ENCODE measurements at places on chromosomes 12 and 14.

DNA sequence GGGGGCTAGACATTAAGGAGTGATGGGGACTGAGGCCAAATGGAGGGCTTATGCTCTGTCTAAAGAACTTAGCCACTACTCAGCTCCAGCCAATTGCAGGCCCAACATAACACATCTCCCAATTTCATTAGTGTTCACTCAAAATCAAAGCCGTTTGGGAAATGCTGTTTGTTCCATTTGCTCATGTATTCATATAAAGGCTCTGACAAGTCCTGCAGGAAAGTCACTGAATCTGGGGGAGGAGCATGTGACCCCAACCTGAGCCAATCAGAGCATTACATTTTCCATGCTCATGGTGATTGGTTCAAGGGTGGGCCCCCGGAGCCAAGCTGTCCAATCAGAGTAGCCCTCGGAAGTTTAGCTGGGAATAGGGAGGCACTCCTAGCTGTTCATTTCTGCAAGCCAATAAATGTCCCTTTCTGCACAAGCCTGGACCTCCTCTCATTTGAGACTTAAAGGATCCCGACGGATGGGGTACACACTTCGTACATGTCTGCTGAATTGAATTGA is 20.9 kb downstream of the SDSL start:
- no peak for DNase-seq

DNA sequence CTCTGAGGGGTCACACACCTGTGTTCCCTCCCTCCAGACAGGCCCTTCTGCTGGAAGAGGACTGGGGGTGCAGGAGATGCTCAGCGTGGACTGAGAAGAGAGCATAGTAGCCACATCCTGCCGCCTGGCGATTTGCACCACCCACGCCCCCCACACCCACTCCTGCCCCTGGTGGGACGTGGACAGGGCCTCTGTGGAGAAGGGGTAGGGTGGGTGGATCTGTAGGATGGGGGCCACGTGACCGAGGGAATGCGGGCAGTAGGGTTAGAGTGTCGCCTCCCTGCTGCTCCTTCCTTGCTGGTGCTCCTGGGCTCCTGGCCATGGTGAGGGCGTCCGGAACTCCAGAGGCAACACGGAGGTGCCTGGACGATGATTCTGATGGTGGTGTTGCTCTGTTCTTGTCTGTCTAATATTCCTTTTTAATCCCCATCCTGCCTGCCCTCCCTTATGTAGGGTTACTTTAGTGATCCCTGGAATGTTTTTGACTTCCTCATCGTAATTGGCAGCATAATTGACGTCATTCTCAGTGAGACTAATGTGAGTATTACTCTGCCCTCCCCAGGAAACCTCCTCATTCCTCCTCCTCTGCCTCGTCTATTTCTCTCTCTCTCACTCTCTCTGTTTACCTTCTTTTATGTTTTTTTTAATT is 161.5 kb upstream of the FKBP4 start:
- no peak for DNase-seq

DNA sequence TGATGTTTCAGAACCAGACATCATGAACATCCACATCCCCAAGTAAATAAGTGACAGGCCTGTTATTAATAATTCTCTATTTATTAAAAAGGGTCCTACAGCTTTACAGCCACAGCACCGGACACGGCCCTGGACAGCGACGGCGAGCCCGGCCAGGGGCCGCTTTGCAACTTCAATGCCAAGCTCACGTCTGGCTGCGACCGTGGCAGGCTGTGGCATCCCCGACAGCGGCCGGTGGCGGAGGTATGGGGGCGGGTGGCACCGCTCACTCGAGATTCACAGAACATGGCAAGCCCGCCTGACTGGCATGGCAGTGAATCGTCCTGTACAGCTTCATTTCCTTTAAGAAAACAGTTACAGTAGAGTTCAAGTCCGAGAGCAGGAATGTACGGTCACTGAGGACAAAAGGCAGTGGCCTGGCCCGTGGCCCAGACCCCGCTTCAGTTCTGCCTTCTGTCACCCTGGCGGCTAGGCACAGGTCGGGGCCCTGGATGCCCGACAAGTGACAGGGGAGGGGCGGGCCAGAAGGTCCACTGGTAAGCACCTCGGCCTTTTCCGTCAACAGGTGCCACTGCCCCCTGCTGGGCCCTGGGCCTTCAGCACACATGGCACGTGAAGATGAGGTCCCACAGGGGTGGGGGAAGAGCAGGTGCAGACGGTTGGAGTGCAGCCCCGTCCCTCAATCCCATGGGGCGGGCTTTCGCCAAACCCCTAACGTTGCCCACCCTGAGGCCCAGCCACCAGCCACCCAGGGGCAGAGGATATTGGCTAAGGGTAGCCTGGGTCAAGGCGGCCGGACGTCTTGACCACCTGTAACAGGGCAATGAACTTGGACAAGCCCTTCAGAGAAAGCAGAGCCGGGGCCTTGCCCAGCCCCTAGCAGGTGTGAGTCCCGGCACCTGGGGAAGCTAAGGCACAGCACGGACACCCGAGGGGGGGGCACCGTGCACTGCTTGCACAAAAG is 30.3 kb downstream of the HIP1R start:
- no peak for DNase-seq

DNA sequence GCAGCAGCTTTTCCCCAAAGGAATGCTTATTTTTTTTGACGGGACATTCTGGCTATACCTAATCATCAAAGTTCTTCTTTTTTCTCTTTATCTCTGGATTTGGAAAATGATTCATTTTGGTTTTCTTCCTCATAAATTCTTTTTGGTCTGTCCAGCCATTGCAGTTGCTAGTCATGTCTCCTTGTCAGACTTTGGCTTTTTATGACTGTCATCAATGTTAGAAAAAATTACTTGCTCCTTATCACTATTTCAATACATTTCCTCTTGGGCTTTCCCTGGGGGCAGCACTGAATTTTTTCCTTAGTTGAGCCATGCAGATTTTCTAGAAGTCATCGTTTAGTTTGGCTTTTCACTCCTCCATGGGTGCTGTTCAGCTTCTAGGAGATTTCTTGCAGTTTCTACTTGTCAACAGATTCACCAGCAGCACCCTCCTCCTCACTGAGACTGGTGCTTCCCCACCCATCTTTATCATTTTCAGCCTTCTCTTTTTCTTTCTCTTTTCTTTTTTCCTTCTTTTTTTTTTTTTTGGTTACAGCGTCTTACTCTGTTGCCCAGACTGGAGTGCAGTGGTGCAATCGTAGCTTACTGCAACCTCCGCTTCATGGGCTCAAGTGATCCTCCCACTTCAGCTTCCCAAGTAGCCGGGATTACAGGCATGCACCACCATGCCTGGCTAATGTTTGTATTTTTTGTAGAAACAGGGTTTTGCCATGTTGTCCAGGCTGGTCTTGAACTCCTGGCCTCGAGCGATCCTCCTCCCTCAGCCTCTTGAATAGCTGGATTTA is 5.2 kb downstream of the ADIPOR2 start:
- peak; percentile 25 for DNase-seq

- DNase-seq, result no peak
Measured at GRCh38 chr12:105470601-105471000, 140.1 kb downstream of the C12orf75 start.

DNA sequence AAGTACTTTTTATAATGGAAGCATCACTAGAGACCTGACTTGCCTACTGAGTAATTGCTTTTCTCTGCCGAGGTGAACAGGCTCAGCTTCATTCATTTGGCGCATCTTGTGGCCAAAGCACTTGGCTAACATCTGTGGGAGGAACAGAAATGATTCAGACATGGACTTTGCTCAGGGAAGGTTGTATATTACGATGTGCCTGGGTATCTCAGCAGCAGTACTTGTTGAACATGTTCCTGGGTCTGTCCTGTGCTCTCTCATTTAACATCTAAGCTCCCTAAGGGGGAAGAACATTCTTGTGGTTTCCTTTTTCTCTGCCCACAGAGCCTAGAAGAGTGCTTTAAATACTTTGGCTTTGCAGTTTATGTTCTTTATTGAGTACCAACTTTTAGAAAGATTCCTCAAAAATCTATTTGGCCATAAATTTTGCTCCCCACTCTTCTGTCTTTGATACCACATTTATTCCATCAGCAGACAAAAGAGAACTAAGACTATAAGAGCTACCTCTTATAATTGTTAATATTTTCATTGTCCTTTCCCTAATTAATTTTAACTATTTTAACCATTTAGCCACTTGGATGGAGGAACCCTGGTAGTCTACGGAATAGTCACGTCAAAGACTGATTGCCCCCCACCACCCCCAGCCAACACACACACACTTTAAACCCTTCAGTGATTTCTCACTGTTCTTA is 101.2 kb upstream of the EGLN3 start:
- DNase-seq, result no peak

DNA sequence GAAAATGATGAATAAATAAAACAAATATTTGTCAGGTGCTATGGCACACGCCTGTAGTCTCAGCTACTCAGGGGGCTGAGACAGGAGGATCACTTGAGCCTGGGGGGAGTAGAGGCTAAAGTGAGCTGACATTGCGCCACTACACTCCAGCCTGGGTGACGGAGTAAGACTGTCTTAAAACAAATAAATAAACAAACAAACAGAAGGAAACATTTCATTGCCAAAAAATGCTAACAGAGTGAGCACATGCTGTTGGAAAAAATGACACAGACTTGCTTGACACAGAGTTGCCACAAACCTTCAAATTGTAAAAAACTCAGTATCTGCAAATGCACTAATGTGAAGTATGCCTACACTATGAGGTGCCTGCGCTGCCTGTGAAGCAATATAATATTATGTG is 50.8 kb upstream of the AP4S1 start:
- DNase-seq, result peak; percentile 29

GRCh38 chr12:49010092-49010668 is 8.4 kb downstream of the PRKAG1 start:
- DNase-seq, result no peak

GRCh38 chr12:10722502-10722904 is 620 bp downstream of the YBX3 start:
- DNase-seq, result peak; percentile 48

GRCh38 chr14:68250927-68251768 is 431.6 kb downstream of the RAD51B start:
- DNase-seq, result no peak

GRCh38 chr14:20799892-20800544 is 2.6 kb downstream of the RNASE1 start:
- DNase-seq, result no peak

GRCh38 chr12:45909041-45909713 is 81.2 kb downstream of the SCAF11 start:
- no peak for DNase-seq

DNA sequence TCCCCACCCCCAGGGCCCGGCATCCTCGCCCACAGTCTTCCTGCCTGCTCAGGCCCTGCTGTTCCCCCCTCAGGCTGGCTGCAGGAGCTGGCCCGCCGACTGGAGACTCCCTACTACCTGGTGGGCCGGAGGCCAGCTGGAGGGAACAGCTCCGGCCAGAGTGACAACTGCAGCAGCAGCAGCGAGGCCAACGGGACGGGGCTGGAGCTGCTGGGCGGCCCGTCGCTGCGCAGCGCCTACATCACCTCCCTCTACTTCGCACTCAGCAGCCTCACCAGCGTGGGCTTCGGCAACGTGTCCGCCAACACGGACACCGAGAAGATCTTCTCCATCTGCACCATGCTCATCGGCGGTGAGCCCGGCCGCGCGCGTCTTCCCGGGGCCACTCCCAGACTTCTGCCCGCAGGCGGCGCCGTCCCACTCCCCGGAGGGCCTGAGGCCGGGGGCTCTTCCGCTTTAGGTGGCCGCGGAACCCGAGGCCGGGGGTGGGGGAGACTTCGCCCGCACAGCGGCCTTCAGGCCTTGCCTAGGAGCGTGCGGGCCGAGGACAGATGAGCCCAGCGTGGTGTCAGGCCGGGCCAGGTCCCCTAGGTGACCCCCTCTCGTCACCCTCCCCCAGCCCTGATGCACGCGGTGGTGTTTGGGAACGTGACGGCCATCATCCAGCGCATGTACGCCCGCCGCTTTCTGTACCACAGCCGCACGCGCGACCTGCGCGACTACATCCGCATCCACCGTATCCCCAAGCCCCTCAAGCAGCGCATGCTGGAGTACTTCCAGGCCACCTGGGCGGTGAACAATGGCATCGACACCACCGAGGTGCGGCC is 10.2 kb downstream of the KCNH3 start:
- no peak for DNase-seq

GRCh38 chr12:79512068-79512467 is 178.7 kb downstream of the PAWR start:
- no peak for DNase-seq

- DNase-seq, result no peak
Measured at GRCh38 chr14:71952381-71953363, 20.4 kb downstream of the RGS6 start.

GRCh38 chr12:12979126-12979525 is 20.9 kb downstream of the HEBP1 start:
- DNase-seq, result no peak

- no peak for DNase-seq
Measured at GRCh38 chr12:132354211-132354981, 25.0 kb upstream of the GALNT9 start.

DNA sequence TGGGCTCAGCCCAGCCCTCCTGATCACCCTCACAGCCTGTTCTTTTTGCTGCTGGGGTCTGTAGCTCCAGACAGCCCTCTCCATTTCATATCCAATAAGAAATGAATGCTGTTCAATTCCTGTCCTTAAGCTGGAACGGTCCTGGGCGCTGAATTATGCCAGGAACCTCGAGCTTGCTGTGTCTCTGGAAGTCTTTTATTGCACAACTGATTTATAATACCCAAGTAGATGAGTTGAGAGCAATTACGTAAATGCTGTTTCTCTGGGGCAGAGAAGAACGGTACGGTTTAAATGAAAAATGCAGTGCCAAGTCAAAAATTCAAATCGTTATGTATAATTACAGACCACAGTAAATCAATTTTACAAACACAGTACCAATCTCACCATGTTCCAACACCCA is 161.0 kb downstream of the SAMD4A start:
- DNase-seq, result peak; percentile 6

- no peak for DNase-seq
Measured at GRCh38 chr12:114812858-114813761, 129.1 kb upstream of the TBX3 start.

DNA sequence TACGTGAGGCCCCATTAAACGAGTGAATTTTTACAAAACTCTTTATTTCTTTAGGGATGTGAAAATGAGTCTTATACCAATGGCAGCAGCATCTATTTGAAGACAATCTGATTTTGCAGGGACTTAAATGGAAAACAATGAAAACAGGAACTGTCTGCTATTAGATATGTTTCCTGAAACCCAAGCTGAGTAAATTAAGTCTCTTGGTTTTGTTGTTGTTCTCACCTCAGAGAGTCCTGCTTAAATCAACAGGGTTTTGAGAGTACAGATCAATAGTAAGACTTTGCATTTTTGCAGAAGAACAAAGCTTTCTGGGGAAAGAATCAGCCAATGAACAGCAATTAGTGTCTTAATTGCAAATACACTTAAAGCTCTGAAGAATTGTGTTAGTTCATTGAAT is 39.1 kb upstream of the LGR5 start:
- no peak for DNase-seq

GRCh38 chr12:75848431-75848925 is 183.1 kb downstream of the PHLDA1 start:
- no peak for DNase-seq

DNA sequence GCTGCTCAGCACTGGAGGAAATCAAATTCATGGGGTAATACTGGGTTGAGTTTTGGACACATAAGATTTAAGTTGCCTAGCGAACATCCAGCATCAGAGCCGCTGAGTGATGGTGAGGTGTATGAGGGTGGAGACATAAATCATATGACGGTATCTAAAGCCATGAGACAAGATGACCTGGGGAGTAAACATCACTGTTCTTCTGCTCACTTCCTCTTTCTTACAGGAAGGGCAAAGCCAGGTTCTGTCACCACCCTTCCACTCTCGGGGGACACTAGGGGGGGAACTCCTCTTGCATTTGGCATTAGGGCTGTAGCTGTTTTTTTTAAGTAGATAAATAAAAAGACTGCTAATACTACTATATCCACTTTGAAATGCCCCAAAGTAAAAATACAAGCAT is 24.0 kb downstream of the PRDM4 start:
- DNase-seq, result no peak

GRCh38 chr12:91113621-91114020 is 2.3 kb upstream of the LUM start:
- DNase-seq, result no peak

Measured in HFFc6 (cell line).